ENCODE measurements at places on chromosomes 2 and 18.

DNA sequence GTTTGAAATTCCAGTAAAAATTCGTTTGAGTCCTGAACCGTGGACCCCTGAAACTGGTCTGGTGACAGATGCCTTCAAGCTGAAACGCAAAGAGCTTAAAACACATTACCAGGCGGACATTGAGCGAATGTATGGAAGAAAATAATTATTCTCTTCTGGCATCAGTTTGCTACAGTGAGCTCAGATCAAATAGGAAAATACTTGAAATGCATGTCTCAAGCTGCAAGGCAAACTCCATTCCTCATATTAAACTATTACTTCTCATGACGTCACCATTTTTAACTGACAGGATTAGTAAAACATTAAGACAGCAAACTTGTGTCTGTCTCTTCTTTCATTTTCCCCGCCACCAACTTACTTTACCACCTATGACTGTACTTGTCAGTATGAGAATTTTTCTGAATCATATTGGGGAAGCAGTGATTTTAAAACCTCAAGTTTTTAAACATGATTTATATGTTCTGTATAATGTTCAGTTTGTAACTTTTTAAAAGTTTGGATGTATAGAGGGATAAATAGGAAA lies 80.7 kb downstream of the ACSL3 start:
- no peak for DNase-seq

DNA sequence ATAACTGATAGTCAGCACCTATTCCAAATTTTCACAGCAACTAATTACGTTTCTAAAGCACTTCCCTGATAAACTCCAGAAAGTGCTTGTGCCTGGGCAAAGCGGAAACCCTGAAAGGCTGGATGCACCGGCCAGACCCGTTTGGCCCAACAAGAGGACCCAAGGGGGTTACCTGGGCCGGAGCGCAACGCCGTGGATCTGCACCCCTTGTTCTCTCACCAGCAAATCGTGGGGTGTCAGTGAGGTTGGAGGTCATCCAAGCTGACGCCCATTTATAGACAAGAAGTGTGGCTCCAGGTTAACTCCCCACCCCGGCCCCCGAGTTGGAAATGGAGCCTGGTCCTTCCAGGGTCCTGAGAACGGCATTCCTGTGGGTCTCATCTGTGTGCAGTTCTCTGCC lies 167.0 kb upstream of the HDAC4 start:
- no peak for DNase-seq

GRCh38 chr2:182128821-182129707 lies 143.4 kb downstream of the PPP1R1C start:
- DNase-seq = no peak

DNA sequence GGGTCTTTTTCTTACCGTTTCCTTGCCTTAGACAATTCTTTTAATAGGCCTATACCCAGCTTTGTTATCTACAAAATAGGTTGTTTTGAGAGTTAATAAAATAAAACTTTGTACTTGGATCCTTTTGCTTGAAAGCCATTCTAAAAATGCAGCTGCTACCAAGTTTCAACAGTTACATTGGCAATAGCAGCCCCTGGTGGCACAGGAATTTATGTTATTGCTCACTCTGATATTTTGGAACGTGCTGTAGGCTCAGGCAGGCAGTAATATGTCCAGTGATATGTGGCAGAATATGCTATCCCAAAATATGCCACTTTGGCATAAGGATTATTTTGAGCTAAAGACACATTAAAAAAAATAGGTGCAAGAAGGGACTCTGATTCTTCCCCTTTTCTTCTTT lies 6.7 kb upstream of the COMMD1 start:
- DNase-seq = peak; percentile 38

- peak; percentile 47 for DNase-seq
These were observed 298.8 kb upstream of the FANCL start for GRCh38 chr2:58539973-58540372.

GRCh38 chr18:54774423-54774822 lies 53.9 kb upstream of the RAB27B start:
- no peak for DNase-seq

GRCh38 chr2:71743995-71744675 lies 290.8 kb downstream of the DYSF start:
- no peak for DNase-seq

DNA sequence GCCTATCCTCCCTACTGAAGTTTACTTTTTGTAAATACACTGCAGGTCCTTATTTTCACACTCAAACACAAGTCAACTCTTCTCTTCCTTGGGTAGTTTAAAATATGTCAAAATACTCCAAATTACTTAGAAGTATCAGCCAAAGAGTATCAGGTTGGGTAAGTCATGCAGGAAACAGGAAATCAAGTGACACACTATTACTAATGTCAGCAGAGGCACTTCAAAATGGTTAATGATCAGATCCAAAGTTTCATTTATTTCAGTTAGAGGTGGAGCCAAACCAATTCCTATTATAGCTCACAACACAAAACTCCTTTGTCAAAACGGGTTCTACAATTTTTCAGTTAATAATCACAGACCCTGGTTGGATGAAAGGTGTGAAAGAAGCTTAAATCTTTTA lies 54.2 kb downstream of the DLGAP1 start:
- no peak for DNase-seq

GRCh38 chr2:121567957-121568409 lies 37.3 kb downstream of the RNU4ATAC start:
- peak; percentile 19 for DNase-seq

DNA sequence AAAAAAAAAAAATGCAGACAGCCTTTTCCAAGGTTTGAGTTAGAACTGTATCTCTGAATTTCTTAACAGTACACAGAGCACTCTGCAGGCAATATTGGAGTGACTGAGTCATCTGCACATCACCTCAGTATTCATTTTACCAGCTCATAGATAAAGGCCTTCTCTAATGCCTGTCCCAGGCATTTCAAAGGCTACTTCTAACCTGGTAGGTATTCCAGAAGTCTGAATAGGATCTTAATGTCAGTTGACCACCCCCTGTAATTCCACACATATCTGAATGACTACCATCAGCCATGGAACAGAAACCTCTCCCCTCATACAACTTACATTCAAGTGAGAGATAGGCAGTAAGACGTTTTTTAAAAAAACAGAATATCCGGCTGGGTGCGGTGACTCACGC lies 9.0 kb downstream of the METTL21A start:
- DNase-seq = peak; percentile 13

GRCh38 chr18:35999925-36000324 lies 27.4 kb downstream of the RMP24 start:
- DNase-seq = no peak

GRCh38 chr2:40740419-40740818 lies 288.5 kb upstream of the SLC8A1 start:
- DNase-seq = no peak

DNA sequence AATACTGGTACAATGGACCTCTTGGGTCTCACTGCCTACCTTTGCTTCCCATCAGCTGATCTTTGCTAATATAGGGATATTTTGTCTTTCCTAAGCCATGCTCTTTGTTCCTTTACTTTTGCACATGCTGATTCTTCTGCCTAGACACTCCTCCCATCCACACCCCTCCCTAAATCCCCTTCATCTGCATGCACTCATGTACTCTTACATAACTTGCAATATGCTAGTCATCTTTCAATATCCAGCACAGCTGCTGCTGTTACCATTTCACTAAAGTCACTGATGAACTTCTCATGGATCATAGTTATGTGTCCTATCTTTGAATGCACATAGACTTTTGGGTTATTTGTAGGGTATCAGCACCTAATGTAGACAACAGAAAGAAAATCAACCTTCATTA lies 18.5 kb upstream of the DTNA start:
- no peak for DNase-seq

DNA sequence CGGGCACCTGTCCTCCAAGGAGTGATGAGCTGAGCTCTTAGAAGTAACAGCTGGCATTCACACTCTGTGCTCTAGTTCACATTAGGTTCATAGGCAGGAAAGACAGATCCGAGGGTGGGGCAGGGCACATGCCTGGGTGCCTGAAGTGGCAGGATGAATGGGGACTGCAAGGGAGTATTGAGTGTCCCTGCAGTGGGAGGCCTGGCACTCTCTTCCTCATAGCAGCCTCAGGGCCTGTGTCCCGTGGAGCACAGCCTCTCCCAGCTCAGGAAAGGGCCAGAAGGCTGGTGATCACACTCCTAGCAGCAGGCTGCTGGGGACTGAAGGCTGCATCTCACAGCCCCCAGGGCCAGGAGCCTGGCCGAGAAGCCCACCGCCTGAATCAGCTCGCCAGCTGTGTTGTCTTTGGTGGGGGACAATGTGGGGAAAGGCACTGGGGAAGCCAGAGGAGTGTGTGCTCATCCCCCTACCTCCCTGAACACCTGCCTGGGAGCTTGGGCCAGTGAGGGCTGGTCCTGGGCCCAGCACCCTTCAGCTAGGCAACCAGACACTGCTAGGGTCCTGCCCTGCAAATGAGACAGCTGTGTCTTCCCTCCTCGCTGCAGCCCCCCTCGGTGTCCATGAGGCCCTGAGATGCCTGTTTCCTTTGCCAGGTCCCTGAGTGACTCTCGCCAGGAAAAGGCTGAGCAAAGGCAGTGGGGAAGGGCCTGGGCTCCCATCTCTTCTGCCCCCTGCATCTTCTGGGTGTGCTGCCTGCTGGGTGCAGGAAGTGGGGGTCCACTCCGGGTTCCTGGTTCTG lies 48.2 kb upstream of the HS6ST1 start:
- DNase-seq = no peak

GRCh38 chr18:59189746-59190145 lies 30.2 kb upstream of the GRP start:
- no peak for DNase-seq

DNA sequence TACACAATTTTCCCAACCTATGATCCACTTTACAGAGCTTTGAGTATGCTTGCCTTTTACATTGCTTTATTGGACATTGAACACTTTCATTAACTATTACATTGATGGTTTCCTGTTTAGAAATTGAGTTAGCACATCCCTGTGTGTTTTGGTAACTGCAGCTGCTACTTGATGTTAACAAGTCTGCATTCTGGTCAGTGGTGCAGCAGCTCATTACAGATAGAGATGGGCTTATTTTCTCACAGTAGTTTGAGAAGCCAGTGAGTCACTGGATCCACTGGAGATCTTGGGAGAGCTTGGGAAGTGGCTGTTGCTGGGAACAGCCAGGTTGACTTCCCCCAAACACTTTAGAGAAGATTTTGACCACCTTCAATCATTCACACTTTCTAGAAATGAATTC lies 150.5 kb downstream of the ARHGAP15 start:
- no peak for DNase-seq

- DNase-seq = no peak
These were observed 18.1 kb downstream of the BCL2L11 start for GRCh38 chr2:111138839-111139238.

GRCh38 chr2:237701859-237702390 lies 74.5 kb downstream of the LRRFIP1 start:
- DNase-seq = no peak

DNA sequence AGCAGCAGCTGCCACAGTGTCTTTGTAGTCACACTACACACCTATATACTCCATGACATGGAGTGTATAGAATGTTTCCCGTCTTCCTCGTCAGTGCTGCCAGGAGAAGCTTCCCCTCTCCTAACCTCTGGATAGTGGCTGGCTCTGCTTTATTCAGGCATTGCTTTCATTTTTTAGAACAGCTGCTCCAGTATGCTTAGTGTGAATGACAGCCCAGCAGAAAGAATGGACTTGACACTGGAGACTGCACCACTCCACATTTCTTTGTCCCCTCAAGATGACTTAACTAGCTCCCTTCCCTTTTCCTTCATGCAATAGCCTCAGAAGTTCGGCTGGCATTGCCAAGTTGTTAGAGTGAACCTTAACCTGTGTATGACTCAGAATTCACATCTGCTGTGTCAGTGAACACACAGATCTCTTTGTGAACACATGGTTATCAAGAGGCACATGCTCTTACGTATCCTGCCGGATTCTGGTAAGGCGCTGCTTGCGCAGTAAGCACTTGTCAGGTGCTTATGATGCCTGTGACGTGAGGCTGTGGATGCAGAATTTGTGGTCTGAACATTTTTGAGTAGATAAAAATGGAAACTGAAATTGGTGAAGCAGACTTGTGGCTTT lies 73.9 kb downstream of the NEDD4L start:
- DNase-seq = peak; percentile 73

- DNase-seq = no peak
These were observed 435.1 kb upstream of the MEIS1 start for GRCh38 chr2:65999796-66000195.
